ENCODE measurements at places on chromosomes 13 and 19.

DNA sequence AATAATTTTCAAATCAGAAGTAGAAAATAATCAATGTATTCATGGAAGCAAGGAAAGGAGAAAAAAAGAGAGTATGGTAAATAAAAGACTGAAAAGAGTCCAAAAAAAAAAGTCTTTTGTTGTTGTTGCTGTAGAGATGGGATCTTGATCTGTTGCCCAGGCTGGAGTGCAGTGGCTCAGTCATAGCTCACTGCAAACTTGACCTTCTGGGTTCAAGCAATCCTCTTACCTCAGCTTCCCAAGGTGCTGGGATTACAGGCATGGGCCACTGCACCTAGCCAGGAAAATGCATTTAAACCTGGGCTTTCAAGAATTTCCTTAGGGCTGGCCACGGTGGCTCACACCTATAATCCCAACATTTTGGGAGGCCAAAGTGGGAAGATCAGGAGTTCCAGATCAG is 7.0 kb upstream of the MAP3K10 start:
- DNase-seq: no peak

- peak; percentile 13 for DNase-seq
Observed at GRCh38 chr13:78194904-78195639, 276.4 kb upstream of the EDNRB start.

- no peak for DNase-seq
Observed at GRCh38 chr13:80704369-80704768, 363.4 kb upstream of the SPRY2 start.

DNA sequence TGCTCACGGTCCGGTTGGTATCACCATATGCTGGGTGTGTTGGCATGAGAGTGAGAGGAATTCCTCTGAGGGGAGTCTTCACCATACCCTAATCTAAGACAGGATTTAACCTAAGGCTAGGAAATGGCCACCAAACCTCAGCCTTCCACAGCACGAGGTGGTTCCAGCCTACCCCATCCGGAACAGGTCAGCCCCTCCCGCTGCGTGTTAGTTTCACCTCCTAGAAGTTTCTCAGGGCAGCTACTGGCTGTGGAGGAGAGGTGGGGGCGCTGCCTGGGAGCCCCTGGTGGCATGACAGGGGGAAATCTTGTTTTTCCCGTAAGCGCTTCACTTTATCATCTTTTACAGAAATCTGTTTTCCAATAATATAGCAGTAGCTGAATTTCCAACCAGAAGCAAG is 55.1 kb downstream of the RGCC start:
- no peak for DNase-seq

- DNase-seq: peak; percentile 47
Observed at GRCh38 chr19:771332-771785, 20.4 kb downstream of the MISP start.

DNA sequence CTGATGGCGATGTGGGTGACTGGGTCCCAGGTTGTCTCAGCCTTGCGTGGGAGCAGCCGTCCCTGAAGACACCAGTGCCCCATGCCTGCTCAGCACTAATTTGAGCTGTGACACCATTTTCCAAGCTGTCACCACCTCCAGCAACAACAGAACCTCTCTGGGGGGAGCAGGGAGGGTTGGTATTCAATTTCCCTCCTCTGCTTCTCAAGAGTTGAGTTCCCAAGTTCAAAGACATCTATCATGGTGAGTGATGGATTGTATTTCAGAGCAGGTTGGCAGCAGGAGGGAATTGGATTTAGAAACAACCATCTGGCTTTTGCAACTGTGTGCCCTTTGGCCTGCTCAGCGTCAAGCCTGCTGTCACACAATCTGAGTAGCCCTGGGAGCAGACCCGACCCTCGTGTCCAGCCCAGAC is 46.9 kb upstream of the UQCRFS1 start:
- DNase-seq: no peak

GRCh38 chr19:55304279-55304978 is 20.6 kb downstream of the BRSK1 start:
- DNase-seq: peak; percentile 44

DNA sequence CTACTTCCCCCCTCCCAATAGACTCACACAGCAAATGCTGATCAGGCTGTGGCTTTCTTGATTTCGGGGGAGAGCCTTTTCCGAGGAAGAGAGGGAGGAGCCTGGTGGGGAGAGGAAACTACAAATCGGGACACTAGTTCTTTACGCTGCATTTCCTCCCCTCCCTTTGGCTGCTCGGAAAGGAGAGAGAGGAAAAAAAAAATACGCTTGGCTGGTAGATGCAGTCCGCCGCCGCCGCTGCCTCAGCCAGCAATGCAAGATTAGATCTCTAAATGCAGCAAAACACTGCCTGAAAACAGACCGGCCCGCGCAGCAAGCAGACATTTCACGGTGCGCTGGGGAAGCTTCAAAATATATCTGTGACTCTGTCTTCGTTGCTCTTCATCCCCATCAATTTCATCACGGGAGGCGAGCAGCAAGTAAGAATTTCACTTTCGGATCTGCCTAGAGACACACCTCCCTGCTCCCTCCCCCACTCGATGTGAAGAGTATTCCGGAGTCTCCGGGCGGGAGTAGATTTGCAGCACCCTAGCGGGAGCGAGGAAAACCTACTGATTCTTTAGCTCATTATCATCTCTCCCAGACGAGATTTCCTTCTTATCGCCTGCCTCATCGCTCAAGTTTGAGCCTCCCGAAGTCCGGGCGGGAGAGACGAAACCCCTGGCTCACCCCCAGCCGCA is at the start of gene PCDH17:
PCDH17 (plus strand) TSS at position 149 of the 680 bp plus-strand sequence. CDS start 803 bp downstream, outside the sequence.
- no peak for DNase-seq

DNA sequence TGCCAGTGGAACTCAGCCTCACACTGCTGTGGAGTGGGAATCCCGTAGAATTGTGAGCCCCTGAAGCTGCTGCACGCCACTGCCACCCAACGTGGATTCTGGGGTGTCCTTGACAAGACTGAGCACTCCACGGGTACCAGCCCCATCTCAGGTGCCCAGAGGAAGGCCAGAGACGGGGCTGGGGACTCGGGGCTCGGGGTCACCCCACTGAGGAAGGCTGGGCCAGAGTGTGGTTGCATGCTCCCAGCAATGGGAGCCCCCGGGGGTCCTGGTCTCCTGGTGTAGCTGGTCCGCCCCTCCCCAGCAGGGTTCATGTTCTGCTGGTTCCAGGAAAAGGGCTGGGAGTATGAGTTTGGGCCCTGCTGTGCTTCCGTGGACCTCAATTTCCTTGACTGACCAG is 15.2 kb downstream of the DAPK3 start:
- no peak for DNase-seq

DNA sequence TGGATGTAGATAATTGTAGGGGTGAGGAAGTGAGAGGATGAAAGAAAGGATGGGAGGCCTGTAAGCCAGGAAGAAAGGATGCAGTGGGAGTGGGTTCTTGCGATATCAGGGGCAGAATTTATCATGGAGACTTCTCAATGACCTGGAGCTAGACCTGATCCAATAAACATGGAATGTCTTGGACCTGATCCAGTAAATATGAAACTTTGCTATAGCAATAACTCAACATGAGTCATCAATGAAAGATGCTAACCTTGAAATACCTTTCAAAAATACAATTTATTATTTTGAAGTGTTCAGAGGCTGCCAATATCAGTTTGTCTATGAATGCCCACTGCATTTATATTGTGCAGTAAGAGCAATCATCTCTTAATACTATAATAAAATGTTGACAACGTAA is 279.5 kb downstream of the POU4F1 start:
- no peak for DNase-seq

DNA sequence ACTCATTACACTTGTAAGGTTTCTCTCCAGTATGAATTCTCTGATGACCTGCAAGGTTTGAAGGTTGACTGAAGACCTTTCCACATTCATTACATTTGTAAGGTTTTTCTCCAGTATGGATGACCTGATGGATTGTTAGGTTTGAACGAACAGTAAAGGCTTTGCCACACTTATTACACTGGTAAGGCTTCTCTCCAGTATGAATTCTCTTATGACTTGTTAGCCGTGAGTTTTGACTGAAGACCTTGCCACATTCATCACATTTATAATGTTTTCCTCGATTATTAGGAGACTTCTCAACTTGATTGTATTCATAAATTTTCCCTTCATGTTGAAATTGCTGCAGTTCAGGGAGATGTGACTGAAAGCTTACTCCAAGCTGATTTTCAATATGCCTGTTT is 6.8 kb upstream of the ZNF347 start:
- no peak for DNase-seq

DNA sequence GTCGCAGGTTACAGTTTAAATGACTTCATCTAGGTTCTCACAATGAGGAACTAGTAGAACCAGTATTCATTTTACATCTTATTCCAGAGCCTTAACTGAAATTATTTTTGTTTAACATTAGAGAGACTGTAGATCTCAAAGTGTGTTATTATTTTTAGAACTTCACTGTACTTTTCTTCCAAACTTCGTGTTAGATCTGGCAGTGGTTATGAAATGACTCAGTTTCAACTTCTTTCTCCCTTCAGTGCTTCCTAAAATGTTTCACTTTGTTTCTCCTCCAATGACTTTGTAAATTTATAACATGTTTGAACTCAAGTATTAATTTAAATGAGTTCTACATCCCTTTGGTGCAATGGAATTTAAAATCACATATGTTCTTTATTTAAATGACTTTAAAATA is 139.3 kb downstream of the PCDH9 start:
- DNase-seq: no peak

GRCh38 chr19:3125900-3126524 is 9.8 kb upstream of the GNA15 start:
- peak; percentile 17 for DNase-seq

DNA sequence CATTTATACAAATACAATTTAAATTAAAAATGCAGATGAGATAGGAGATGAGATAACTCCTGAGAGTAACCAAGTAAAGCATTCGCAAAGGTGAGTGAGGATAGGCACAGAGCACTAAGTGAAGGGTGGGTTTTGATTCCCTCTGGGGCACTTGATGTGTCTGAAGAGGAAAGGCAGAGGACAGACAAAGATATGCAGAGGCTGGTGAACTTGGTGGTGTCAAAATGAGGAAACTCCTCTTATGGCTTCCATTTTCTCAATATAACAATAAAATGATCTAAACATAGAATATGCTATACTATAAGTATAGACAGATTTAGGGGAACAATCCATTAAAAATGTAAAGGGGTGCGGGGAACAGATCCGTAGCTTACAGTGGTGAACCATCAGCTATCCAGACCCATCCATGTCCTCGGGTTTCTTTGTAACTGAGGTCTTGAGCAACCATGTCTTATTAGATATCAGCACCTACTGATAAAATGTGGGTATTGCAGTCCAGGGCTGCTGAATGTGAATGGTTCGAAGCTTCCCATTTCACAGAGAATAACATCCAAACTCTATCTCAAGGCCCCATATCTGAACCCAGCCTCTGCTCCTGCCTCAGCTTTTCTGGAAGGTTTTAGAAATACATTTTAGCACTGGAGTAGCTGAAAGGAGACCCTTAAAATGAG is 73.9 kb upstream of the SLC10A2 start:
- DNase-seq: peak; percentile 66

DNA sequence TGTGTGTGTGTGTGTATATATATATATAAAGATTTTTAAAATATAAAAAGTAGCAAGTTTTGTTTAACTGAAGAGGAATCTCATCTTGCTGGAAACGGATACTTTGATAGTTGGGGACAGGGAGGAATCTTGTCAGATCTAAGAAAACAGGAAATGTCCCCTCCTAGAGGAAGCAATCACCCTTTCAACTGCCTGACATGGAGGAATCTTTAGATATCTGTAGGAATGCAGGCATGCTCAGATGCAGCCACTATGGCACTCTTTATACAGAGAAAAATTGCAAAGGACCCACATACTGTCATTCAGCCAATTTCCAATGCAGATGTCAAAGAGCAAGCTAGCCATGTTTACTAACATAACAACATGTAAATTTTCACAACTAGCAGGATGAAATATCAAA is 38.8 kb downstream of the ZNF611 start:
- no peak for DNase-seq

DNA sequence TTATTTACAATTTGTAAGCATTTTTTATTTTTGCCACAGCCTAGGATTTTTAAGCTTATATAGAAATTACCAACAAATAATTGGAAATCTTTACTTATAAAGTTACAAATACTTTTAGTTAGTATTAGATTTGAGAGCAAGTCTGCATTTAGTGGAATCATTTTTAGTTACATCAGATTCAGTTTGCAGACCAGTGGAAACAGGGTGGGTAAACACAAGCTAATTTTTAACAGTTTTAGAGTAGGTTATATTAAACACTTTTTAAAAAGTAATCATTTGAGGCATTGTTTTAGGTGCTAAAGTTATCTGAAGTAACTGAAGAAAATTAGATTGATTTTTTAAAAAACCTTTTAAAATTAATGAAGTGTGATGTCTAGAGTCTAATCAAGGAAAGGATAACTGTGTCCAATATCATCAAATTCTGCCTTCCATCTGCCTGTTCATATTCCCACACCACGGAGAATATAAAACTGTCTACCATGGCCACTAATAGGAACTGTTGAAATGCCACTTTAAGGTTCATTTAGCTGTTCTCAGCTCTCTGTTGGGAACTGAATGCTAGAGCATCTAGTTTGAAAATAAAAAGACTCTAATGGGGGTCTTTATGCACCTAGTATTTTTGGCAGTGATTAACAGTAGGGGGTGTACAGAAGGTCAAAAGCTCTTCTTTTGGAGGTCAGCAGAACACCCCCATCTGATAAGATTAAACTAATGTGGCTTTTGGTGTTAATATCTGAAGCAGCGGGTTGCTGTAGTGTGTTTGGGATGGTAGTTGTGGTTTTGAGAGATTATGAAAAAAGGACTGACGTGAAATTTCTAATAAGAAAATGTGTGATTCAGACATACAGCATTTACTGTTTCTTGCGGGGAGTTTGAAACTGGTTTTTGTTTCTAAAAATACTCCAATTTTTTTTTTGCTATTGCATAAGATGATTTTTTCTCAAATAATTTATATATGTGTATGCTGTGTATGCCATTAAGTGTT is 66.5 kb downstream of the NDFIP2 start:
- DNase-seq: no peak

DNA sequence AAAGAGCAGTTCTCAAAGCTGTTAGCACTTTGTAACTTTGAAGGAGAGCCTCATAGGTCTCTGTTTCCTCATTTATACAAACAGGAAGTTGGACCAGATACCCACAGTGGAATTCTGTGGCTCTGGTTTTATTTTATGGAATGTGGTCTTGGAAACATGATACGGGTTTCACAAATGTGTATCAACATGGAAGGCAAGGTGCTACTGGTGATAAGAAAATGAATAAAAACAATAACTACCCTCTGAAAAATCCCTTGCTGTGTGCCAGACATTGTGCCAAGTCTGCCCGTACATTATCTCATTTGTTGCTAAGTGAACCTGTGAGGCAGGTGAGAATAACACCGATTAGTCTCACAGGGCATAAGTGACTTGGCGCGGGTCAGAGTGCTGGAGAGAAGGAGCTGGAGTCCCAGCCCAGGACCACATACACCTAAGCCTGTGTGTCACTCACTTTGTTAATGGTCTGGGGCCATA is 45.0 kb upstream of the RNF113B start:
- no peak for DNase-seq

DNA sequence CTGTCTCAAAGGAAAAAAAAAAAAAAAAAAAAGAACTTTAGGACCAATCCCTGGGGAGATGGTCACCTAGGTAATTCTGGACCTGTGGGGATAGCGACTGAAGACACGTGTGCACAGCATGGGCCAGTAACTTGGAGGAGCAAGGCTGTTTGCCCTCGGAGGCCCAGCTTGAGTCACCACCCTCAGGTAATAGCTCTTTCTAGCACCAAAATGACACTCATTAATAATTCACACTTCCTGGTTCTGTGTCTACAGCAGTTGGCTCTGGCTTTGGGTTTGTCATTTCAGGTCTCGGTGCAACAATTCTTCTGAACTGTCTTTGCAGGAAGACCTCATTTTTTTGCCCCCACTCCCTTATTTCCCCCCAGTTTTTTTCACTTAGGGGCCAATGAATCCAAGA is 3.9 kb upstream of the ATP11A start:
- no peak for DNase-seq

All from Kasumi-1 (cell line).